ENCODE measurements at places on chromosomes 5 and 9.

- H3K4me1 ChIP-seq, result peaks cover 11% of the 10 kb centered on the region
- H3K4me3 ChIP-seq, result peak overlapping the region; percentile 92
- H3K27ac ChIP-seq, result peak overlapping the region; percentile 82
- no peaks in the 10 kb centered on the region for H3K27me3 ChIP-seq
- no peaks in the 10 kb centered on the region for H3K36me3 ChIP-seq
- DNase-seq, result no peak
Observed at GRCh38 chr9:32525709-32526030, 326 bp downstream of the RIGI start.

GRCh38 chr5:55601204-55601618, 66.4 kb upstream of the PLPP1 start:
- H3K4me1 ChIP-seq, result peaks cover 47% of the 10 kb centered on the region
- no peaks in the 10 kb centered on the region for H3K36me3 ChIP-seq
- no peak overlapping the region for H3K4me3 ChIP-seq
- H3K27ac ChIP-seq, result peak overlapping the region; percentile 93
- no peaks in the 10 kb centered on the region for H3K27me3 ChIP-seq
- DNase-seq, result peak; percentile 87

DNA sequence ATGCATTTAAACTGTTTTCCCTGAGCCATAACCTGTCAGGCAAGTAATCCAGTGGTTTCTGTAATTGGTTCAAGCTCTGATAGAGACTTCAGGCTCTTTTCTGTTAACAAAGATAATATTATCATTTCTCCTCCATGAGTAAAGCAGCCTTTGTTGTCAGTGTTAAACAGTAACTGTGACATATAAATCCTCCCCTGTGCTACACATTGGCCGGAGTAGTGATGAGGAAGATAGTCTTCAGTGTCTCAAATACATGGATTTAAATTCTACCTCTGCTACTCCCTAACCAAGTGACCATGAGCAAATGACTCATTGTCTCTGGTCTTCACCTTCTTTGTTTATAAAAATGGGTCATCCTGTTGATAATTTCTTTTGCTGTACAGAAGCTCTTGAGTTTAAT, 615.5 kb upstream of the CHD1 start:
- DNase-seq, result no peak
- H3K4me1 ChIP-seq, result peaks cover 10% of the 10 kb centered on the region
- no peaks in the 10 kb centered on the region for H3K36me3 ChIP-seq
- no peak overlapping the region for H3K27ac ChIP-seq

DNA sequence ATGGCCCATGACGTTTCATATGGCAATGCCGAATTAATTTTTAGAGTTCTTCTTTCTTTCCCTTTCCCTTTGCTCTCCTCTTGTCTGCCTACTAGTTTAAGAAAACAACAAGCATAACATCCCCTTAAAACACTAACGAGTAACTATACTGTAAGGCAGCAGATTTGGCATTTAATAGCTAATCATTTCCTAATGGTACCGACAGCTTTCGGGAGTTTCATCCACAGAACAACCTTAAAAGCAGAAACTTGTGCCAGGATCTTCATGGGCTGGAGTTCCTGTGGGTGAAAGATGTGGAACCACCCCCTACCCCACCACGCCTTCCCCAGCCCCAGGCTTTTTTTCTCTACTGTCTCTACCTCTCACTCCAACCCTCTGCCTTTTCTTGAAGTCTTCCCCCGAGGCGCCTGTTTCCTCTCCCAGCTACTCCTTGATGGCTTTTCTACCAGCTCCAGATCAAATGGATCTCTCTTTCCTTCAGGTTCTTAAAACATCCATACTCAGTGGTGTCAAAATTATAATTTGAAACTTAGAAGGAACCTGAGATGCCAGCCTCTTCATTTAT, 319.5 kb downstream of the PIK3R1 start:
- H3K4me3 ChIP-seq, result no peak overlapping the region
- DNase-seq, result no peak
- peak overlapping the region; percentile 65 for H3K27ac ChIP-seq
- H3K27me3 ChIP-seq, result no peaks in the 10 kb centered on the region

DNA sequence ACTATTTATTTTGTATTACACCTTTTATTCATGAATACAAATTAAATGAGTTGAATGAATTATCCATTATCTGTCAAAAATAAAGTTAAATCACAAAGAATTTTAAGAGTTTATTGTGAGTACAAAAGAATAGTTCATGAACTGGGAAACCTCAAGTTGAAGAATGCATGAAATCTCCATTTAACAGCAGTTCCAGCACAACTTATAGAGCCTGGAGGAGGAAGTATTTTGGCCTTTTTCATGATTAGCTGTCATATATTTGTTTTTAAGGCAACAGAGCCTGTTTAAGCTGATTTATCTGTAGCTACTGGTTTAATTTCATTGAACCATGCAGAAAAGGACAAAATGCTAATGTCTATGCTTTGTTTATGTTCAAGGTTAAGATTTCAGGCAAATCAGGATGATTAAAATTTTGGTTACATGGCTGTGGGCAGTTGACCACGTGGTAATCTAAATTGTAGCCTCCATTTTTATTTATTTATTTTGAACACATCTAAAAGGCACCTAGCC, 12.2 kb downstream of the SPINK1 start:
- H3K4me1 ChIP-seq, result no peaks in the 10 kb centered on the region
- H3K27ac ChIP-seq, result no peak overlapping the region

DNA sequence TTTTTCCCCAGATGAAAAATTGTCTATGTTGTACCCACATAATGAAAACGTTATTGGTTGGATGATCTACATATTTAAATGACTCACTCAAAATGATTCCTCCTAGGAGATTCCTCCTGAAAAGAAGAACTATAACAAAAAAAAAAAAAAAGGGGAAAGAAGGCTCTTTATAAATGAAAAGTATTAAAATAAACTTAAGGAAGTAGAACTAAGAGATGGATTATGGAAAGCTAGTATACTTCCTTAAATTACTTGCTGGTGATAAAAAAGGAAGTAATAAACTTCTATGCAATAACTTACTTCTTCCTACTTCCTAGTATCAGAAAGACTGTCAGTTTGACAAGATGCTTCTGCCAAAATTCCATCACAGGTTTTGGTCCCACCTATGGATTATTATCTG, 1087.7 kb downstream of the CDH12 start:
- no peak for DNase-seq
- H3K4me1 ChIP-seq, result no peaks in the 10 kb centered on the region
- H3K27me3 ChIP-seq, result no peaks in the 10 kb centered on the region
- H3K4me3 ChIP-seq, result no peak overlapping the region
- H3K27ac ChIP-seq, result no peak overlapping the region

DNA sequence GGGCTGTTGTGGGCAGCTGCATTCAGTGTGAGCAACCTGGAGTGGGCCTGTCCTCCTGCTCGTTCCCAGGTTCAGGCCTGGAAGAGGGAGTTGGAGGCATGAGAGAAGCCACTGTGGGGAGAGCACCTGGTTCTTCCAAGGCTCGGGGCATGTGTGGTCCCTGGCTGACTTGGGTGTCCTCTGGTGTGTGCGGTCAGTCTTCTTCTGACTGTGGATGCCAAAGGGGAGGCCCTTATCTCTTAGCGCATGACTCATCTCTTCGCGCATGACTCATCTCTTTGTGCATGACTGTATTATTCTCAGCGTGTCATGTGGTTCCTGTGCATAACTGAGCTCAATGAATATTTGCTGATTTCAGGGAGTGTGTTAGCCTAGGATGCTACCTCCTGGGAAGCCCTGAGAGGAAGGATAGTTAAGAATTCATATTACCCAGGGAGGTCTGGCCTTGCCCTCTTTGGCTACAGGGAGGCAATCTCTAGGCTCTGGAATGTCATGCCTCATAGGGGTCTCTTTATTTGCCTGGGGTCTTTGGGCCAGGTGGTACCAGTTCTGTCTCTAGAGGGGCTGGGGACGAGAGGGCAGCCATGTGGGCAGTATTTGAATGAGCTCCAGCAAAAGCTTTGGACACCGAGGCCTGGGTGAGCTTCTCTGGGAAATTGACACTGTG, 188.7 kb downstream of the HSPA4 start:
- H3K36me3 ChIP-seq, result no peaks in the 10 kb centered on the region
- DNase-seq, result peak; percentile 84
- H3K27ac ChIP-seq, result peak overlapping the region; percentile 61
- no peaks in the 10 kb centered on the region for H3K27me3 ChIP-seq

DNA sequence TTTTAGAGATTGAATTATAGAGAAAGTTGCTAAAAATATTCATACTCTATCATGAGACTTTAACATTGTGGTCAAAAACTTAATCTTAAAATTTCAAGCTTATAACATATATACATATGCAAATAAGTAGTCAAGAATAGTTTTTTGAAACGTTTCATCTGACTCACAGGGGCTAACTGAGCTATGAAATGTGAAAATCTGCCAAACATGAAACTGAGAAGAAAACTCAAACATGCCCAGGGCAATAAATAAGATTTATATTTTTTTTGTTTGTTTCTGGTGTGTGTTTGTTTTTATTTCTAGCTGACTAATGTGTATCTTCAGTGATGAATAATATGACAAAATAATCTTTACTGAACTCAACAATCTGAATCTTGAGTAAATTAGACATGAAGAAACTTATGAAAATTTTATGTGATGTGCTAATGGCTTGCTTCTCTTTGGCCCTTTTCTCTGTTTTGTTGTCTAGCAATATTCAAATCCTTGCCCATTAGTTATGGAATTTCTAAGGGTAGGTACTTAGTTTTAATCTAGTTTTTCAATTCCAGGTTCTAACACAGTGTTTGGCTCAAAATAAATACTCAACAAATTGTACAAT, 99.9 kb downstream of the FAM174A start:
- H3K36me3 ChIP-seq, result no peaks in the 10 kb centered on the region
- no peak overlapping the region for H3K27ac ChIP-seq
- H3K4me3 ChIP-seq, result no peak overlapping the region
- DNase-seq, result no peak

DNA sequence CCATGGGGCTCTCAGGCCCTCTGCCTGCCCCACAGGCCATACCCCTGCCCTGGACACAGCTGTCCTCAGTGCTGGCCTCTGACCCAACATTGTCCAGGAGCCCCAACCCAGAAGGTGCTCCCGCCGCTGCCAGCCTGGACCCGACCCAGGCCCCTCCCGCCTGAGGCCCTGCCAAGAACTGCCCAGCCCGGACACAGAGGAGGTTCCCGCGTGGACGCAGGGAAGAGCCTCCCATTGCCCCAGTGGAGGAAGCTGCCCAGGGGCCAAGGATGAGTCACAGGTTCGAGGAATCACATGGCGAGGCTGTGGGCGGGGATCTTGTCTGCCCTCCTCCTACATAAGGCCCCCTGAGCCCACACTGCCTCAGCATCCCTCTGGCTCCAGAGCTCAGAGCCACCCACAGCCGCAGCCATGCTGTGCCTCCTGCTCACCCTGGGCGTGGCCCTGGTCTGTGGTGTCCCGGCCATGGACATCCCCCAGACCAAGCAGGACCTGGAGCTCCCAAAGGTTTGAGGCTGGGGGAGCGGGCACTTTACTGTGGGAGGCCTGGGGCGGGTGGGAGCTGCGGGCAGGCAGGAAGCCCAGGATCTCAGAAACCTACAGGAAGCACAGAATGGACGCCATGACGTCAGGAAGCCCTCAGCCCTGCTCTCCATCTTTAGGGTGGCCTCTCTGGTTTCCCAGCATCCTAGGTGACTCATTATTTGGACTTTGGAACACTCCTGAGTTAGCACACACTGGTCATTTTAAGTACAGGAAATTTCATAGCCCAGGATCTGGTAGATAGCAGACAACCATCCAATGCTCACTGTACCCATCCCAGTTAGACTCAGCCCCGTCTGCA, at the start of gene PAEP:
TSS of gene PAEP (plus strand) at position 366 of the 844 bp plus-strand sequence.
- no peak within 1 kb of the TSS for H3K27ac ChIP-seq
- H3K4me1 ChIP-seq, result no peaks in the 10 kb centered on the region
- H3K4me3 ChIP-seq, result no peak within 1 kb of the TSS
- DNase-seq, result no peak
- H3K36me3 ChIP-seq, result no peaks in the 10 kb centered on the region
- H3K27me3 ChIP-seq, result no peaks in the 10 kb centered on the region

- peaks cover 1% of the 10 kb centered on the region for H3K4me1 ChIP-seq
- H3K4me3 ChIP-seq, result no peak overlapping the region
- H3K27ac ChIP-seq, result peak overlapping the region; percentile 20
Observed at GRCh38 chr5:9558319-9558965, 12.6 kb upstream of the SEMA5A start.

DNA sequence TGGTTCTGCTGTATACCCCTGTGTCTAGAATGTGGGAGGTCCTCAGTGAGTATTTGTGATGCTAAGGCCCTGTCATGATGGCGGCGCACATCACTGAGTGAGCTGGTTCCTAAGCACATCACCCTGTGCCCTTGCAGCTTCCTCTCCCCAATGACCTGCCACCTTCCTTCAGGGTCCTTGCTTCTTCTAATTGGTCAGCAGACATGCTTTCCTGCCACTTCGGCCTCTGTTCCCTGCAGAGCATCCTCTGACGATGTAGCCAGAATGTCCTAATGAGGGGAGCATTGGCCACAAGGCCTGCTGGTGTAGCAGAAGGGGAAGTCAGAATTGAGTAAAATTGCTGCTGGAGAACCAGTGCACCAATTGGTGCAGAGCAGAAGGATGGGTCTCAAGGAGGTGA, 31.1 kb upstream of the ANGPTL2 start:
- no peak overlapping the region for H3K27ac ChIP-seq
- no peak overlapping the region for H3K4me3 ChIP-seq
- no peaks in the 10 kb centered on the region for H3K36me3 ChIP-seq
- no peaks in the 10 kb centered on the region for H3K27me3 ChIP-seq
- H3K4me1 ChIP-seq, result no peaks in the 10 kb centered on the region
- no peak for DNase-seq

DNA sequence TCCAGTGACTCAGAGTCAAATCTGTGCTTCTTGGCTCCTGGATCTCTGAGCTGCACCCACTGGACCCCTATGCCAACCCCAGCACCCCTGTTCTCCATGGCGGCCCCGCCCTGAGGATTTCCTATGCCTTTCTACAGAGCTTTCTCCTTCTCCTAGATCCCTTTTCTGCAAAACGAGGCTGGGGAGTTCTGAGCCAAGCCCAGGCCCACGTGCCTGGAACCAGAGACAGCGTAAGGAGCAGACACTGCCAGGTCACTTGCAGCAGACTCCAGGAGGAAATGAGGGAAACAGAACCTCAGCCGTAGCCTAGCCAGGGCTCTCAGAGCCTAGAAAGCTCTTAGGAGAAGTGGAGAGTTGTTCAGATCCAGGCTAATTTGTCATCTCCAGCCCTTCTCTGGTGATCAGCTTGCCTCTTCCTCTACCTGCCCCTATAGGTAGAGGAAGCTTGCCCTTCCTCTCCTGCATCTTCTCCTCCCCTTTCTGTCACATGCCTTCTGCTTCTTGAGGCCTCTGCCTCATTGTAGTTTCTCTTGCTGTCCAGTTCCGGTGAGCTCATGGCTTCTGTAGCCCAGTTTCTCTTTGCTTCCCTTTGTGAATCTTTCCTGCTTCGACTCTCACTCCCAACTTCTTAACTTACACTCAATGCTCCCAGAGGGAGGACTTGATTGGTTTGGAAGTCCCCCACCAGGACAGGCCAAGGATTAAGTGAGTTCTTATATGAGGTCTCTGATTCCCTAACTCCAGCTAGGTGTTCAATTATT, 163.4 kb downstream of the RGS3 start:
- DNase-seq, result no peak
- peaks cover 6% of the 10 kb centered on the region for H3K4me1 ChIP-seq
- H3K36me3 ChIP-seq, result no peaks in the 10 kb centered on the region
- H3K27me3 ChIP-seq, result no peaks in the 10 kb centered on the region

- no peak overlapping the region for H3K27ac ChIP-seq
- DNase-seq, result no peak
- no peaks in the 10 kb centered on the region for H3K36me3 ChIP-seq
- H3K4me3 ChIP-seq, result no peak overlapping the region
- H3K27me3 ChIP-seq, result no peaks in the 10 kb centered on the region
Observed at GRCh38 chr9:110143950-110144545, 63.9 kb downstream of the C9orf152 start.
